ENCODE measurements at places on chromosomes 12 and 14.

DNA sequence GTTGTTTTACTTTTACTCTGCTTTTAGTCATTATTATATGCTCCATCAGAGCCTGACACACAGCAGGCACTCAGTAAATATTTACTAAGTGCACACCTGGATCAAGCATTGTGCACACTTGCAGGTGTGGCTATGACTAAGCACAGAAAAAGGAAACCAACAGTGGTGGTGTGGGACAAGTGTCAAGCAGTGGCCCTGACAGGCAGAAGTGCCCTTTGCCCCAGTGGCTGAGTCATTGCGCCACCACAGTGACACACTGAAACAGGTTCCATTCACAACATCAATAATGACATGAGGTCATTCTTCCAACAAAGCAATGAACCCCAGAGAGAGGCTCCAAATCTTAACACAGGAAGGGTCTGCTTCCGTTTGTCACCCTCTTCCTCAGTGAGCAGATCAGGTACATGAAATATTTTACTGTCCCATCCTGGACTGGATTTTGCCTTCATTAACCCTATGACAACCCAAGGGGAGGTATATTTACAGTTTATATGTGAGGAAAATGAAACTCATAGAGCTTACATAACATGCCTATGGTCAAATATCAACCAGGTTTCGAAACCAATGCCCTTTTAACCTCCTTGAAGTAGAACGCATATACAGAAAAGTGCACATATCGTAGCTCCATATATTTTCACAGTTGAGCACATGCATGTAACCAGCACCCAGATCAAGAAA, 82.6 kb upstream of the GTF2A1 start:
- peak; percentile 39 for DNase-seq

DNA sequence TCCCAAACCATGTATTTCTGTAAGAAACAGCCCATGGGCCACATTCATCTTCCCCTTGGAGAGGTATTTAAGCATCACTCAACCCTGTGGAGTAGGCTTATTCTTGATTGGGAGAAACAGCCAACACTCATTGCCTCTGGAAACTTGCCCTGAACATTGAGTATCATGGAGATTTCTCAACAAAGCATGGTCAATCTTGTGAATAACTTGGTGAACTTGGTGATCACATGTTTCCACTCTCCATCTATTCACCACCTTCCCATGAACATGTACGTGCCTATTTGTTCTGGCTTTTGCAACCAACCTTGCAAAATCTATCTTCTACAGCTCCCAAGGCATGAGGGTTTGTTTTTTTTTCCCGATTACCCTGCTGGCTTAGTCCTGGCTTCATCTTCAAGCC, 163.2 kb downstream of the PAH start:
- no peak for DNase-seq

DNA sequence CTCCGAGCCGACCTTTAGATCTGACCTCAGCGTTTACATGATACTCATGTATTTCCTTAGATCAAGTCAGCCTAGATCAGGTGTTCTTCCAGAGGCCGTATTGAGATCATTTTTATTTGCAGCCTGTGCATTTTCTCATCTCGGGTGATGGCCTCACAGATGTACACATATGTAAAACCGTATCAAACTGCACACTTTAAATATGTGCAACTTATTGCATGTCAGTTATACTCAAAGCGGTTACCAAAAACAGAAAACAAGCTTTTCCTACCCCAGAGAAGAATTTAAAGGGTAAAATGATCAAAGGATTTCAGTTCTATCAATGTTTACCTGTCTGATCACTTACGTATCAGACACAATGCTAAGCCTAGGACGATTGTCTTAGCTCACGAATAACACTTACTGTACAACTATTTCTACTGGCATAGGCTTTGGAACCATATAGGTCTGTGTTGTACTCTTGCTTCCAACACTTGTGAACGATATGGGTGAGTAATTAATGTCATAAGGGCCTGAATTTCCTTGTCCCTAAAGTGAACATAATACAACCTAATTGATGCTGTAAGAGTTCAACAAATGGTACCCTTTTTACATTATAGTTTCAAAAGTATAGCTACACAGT, 628 bp upstream of the LLPH start:
- no peak for DNase-seq

DNA sequence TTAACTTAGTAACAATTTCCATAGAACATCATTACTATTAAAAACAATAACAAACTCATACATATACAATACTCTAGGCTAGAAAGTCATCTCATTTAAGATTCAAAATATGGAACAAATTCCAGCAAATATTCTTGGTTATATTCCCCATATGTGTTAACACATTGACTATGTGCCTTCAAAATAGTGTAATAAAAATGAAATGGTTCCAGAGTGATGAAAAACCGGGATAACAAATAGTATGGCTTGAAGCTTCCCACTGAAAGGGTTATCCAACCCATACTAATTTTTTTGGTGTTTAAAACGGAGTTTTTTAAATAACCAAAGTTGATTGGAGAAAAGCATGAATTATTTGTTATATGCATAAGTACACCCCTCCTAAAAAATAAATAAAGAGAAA, 5.3 kb downstream of the LRIG3 start:
- DNase-seq, result no peak

DNA sequence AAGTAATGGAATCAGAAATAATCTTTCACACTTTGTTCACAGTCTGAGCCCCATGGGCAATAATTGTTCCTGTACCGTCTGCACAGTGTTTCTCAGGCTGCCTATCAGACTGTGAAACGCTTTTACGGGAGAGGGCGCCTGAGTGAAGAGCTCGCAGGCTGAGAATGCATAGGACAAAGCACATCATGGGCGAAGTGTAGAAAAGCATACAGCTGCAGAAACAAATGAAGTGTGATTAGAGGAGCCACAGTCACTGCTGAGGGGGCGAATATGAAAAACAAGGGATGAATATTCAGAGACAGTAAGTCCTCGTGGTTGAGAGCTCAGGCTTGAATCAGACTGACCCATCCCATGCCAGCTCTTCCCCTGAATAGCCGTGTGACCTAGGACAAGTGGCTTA, 438.4 kb upstream of the DCN start:
- no peak for DNase-seq

GRCh38 chr14:61420326-61420725, 98.9 kb downstream of the PRKCH start:
- no peak for DNase-seq

DNA sequence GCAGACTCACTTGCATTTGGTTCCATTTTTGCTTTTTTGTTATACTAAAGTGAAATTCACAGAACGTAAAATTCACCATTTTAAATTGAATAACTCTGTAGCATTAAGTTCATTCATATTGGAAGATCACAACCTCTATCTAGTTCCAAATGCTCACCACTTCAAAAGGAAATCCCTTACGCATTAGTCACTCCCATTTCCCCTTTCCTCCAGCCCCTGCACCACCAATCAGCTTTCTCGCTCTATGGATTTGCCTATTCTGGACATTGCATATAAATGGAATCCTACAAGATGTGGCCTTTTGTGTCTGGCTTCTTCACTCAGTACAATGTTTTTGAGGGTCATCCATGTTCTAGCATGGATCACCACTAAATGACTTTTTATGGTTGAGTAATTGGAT, 294.5 kb downstream of the KSR2 start:
- no peak for DNase-seq

GRCh38 chr12:85575120-85576096, 260.8 kb downstream of the RASSF9 start:
- no peak for DNase-seq

- no peak for DNase-seq
Measured at GRCh38 chr12:25698772-25699171, 145.7 kb upstream of the LMNTD1 start.

- DNase-seq, result no peak
Measured at GRCh38 chr12:110739488-110739887, 3.2 kb downstream of the PPP1CC start.

DNA sequence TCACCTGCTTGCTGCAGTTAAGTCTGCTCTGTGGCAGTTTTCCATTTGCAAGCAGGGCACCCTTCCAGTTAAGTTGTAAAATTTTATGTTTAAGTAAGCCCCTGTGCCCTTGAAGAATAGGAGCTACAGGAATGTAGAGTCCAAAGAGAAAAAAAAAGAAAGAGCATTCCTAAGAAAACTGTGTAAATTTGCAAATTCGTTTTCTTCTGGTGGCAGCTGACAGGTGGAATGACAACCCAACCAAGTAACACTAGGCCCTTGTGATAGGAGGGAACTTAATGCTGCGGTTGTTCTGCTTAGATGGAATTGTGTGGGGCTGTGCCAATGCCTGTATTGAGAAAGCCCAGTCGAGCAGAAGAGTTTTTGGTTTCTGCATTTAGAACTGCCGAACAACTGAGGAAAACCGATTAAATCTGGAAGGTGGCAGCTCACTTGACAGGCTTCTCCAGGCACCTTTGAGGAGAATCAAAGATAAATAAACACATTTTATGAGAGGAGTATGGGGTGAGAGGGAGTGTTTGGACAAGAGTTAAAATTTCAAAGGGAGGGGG, 280.0 kb downstream of the RAD51B start:
- no peak for DNase-seq

GRCh38 chr14:61341275-61342206, 20.2 kb downstream of the PRKCH start:
- no peak for DNase-seq

DNA sequence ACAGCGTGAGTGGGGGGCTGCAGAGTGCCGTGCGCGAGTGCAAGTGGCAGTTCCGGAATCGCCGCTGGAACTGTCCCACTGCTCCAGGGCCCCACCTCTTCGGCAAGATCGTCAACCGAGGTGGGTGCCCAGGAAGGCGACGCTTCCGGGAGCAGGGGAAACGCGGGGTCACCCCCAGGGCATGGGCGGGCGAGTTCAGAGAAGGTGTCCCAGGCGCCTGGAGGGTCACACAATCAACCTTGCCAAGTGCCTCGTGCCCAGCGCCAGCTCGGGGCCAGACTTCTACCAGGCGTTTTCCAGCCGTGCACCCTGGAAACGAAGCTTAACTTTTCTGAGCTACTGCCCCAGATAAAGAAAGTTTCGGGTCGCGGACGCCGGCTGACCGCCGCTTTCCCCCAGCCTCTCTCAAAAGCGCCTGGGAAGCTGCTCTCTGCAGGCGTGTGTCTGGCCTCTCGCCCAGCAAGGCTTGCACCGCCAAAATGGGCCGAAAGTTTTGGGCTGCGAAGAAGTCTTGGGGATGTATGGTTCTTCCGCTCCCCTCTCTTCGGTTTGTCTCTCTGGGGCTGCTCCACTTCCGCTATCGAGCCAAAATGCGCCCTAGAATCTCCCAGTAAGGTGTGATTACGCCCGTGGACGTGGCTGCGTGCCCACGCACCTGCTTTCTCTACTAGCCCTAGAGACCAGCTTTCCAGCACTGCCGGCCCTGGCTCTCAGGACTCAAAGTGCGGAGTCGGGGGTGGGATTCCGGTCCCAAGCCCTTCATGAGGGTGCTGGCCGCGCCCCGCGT, 1.7 kb downstream of the WNT1 start:
- DNase-seq, result no peak

GRCh38 chr12:93979189-93979588, 169.2 kb upstream of the PLXNC1 start:
- no peak for DNase-seq

- no peak for DNase-seq
Measured at GRCh38 chr12:84641940-84642545, 270.6 kb downstream of the SLC6A15 start.

- DNase-seq, result no peak
Measured at GRCh38 chr14:94682736-94683135, 70.5 kb downstream of the SERPINA3 start.

DNA sequence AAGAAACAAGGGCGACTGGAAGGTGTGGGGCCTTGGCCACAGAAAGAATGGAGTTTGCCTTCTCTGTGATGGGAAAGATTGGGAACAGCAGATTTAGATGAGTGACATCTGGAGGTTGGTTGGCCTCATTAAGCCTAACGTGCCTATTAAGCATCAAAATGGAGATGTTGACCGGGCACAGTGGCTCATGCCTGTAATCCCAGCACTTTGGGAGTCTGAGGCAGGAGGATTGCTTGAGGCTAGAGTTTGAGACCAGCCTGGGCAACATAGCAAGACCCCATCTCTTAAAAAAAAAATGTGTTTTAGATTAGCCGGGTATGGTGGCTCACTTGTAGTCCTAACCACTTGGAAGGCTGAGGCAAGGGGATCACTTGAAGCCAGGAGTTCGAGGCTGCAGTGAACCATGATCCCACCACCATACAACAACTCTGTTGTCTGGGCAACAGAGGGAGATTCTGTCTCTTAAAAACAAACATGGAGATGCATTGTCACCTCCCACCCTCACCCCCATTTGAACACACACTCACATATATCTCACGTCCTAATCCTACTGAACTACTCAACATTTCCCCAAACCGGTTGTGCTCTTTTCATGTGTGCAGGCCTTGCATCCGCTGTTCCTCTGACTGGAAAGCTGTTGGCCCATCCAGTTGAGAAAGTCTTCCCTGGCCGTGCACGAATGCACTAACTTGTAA, 172.1 kb downstream of the ETV6 start:
- no peak for DNase-seq

GRCh38 chr14:51260225-51260624, 20.2 kb downstream of the TMX1 start:
- DNase-seq, result no peak
